Activated gamma-delta T cell treated with Interleukin-2 at 50 U/mL for 16 hours (primary cell): ENCODE measurements at places on chromosomes 3 and 15.
A peak's percentile ranks its signal among the peaks of the same experiment; 100 is the strongest.

DNA sequence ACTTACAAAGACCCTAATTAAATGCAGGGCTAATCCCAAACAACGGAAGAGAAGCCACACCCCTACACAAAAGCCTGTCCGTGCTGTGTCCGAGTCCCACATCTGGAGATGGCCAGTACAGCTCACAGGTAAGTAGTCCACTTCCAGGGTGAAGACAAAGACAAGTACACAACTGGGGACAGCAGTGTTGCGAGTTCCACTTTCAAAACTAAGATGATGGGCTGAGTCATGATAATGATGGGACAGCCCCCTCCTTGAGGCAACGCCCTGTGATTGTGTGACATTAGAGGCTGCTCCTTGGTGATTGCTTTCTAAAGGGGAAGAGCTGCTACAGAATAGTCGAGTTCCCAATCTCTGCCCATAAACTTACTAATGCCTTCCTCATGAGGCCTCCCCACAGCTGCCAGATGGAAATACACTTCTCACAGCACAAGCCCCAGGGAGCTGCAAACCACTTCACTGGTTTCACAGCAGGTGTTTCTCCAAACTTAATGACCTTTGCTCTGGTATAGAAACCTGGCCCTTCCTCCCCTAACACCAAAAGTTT is 27.6 kb downstream of the RFT1 start:
- DNase-seq: no peak

GRCh38 chr3:58625196-58625824 is 41.3 kb downstream of the FAM3D start:
- no peak for DNase-seq

DNA sequence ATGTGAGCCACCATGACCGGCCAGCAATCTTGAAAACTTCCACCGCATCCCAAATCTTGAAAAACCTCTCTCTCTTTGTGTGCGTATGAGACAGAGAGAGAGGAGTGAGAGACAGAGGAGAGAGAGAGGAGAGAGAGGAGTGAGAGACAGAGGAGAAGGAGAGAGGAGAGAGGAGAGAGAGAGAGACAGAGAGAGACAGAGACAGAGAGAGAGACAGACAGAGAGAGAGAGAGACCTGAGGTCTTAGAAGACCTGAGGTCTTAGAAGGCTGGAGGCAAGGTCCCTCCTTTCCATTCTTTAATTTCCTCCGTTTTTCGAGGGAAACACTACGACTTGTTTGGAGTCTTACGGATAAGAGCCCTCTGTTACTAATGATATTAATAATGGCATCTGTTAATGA is 39.5 kb downstream of the TMEM40 start:
- DNase-seq: no peak

DNA sequence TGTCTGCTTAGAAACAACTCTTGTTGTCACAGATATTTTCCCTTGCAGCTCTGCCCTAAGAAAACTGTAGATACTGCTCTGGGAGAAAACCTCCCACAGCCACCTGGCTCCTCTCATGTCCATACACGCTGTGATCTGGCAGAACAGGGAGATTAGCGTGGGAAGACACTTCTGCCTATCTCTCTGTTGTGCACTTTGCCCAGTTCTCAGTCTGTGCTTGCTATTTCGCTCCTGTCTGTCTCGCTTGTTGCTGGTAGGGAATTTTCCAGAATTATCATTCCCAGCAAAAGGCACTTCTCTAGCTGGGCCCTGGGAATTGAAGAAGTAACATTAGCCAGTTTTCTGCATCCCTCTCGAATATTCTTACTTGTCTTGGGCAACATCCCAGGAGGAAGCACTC is 8.1 kb upstream of the GATM start:
- DNase-seq: no peak

GRCh38 chr15:90062023-90062442 is 40.2 kb downstream of the IDH2 start:
- DNase-seq: no peak

DNA sequence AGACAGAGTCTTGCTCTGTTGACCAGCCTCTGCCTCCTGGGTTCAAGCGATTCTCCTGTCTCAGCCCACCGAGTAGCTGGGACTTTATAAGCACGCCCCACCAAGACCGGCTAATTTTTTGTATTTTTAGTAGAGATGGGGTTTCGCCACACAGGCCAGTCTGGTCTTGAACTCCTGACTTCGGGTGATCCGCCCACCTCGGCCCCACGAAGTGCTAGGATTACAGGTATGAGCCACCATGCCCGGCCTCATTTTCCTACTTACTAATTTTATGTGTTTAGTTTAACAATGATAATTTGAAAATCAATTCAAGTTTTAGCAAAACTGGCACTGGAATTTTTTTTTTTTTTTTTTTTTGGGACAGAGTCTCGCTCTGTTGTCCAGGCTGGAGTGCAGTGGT is 336.5 kb downstream of the LPP start:
- DNase-seq: no peak

- DNase-seq: no peak
These were observed 153.0 kb downstream of the SMAD6 start for GRCh38 chr15:66855041-66855440.

DNA sequence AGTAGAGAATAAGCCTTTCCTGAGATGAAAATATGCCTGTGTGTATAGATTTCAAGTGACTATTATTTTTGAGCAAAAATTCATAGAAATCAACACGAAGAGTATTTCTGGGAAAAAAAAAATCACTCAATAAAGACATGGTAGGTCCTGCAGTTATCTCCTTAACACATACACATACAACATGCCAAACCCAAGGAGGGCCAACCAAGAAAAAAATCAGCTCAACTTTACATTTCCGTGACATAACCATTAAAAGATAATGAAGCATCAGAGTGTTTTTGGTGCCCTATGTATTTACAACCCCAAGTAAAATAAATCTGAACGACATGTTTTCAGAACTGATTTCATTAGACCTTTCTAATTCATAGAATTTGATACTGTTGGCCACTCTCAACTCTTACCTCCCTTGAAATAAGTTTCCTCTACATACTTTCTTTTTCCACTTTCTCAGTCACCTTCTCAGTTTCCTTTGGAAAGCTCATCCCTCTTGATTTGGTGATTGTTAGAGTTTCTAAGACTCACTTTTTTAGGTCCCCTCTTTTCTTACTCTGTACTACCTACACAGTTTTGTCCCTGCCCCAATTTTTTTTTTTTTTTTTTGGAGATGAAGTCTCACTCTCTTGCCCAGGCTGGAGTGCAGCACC is 162.3 kb downstream of the TBL1XR1 start:
- no peak for DNase-seq

DNA sequence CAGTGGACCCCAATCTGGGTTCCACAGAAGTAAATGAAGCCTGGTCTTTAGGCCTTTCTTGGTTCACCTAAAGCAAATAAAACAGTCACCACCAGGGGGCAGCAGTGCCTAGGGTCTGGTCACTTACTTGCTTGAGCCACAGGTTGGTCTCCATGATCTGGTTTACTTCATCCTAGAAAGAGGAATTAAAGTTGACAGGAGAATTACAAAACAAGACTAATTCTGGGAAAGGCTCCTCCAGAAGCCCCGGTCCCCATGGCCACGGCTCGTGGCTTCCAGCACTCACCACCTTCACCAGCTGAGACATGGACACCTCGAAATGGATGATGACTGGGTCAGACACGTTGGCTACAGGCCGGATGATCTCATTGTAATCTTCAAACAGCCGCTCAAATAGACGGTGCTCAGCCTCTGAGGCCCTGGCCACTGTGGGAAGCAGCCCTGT is 2.3 kb downstream of the CHRNA3 start:
- DNase-seq: peak; percentile 86

GRCh38 chr15:68078365-68078764 is 24.2 kb downstream of the PIAS1 start:
- DNase-seq: no peak

GRCh38 chr15:39918688-39919385 is 1.2 kb downstream of the GPR176 start:
- DNase-seq: no peak

GRCh38 chr15:40244961-40245523 is 6.2 kb downstream of the PAK6 start:
- DNase-seq: no peak

GRCh38 chr15:33716025-33716424 is 252.3 kb upstream of the CHRM5 start:
- no peak for DNase-seq

DNA sequence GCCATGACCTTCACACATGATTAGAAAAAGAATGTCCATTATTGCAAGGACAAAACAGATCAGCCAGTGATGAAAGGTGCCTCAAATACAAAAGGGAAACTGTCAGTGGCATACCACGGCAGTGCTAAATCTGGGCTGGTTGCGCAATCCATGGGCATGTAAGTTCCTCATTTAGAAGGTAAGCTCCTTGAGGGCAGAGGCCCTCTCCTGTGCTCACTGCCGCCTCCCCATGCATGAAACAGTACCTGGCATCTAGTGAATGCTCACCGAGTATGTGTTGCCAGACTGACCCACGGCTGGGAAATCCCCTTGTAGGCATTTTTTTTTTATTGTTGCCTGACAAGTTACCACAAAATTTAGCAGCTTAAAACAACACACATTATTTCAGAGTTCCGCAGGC is 312.1 kb upstream of the CHRM5 start:
- DNase-seq: no peak

- no peak for DNase-seq
These were observed 20.1 kb downstream of the KBTBD8 start for GRCh38 chr3:67018105-67018788.

DNA sequence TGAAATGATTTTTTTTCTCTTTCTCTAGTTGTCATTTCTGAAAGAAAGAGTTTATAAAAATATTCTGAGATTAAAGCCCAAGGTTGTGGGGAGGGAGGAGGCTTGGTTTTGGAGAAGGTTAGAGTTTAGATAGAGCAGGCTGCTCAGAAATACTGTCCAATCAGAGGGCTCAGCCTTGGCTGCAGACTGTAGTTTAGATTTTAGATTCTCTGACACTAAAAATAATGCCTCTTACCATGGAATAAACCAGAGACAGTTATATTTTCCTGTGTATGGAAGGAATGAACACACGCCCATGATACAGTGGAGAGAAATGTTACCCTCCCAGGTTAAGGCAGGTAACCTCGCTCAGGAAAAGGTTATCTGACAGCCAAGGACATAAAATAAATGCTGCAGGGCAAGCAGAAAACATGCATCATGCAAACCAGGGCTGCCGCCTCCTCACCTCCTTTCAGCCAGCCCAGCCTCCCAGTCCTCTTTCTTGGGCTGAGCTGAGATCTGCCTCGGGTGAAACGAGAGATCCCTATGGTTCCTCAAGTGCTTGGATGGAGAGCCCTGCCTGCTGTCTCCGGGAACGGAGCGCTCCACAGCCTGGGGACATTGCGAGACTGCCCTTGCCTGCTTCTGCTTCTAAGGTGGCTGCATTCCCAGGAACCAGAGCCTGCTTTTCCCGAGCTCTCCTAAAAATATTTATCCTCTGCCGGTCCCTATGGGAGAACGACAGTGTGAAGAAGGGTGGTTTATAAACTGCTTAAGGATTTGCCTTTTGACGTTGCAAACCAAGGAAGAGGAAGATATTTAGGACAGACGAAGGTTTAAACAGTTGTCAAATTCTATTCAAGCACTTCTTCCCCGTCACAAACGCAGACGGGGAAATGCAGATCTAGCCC is 848 bp downstream of the NCEH1 start:
- peak; percentile 4 for DNase-seq

GRCh38 chr15:74252721-74253120 is 16.6 kb downstream of the CCDC33 start:
- DNase-seq: no peak
